ENCODE measurements at places on chromosomes 6 and 20. TPM values are rescaled to one million over a fixed set of nuclear protein-coding genes. Genes with fewer than 3 reads are reported as not detected.

Gene CAPN11
- total RNA-seq = not detected

- no peak for ATAC-seq
Observed at GRCh38 chr6:165611294-165611693, 51.7 kb downstream of the PDE10A start.

GRCh38 chr6:94272327-94272726 lies 853.0 kb upstream of the EPHA7 start:
- ATAC-seq = no peak

GRCh38 chr6:18753076-18753475 lies 365.9 kb downstream of the RNF144B start:
- no peak for ATAC-seq

GRCh38 chr6:16731478-16732051 lies 29.7 kb downstream of the ATXN1 start:
- ATAC-seq = peak; percentile 54

DNA sequence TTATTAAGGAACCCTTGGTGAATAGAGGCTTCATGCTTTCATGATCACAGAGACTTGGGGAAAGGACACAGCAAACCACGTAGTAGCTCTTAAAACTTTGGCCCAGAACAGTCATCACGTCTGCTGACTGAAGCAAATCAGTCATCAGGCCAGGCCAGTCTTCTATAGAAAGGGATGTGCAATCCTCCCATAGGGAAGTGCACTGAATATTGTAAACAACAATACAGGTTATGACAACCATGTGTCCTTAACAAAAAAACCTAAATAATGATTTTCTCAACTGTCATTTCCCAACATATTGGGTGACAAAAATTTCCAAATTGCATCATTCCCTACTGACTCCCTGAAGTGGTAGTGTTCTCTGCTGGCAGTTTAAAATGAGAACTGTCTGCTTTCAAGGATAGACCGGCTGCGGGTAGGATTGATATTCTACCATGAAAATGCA lies 388.2 kb upstream of the CITED2 start:
- no peak for ATAC-seq

All from activated T-helper 17 cell treated with anti-CD3 and anti-CD28 coated beads, Interleukin-2, amount 50 U/mL, for 72 hours (primary cell).